ENCODE measurements at places on chromosomes 5 and 9.

- DNase-seq, result no peak
Measured at GRCh38 chr9:73179589-73179988, 27.9 kb downstream of the ANXA1 start.

DNA sequence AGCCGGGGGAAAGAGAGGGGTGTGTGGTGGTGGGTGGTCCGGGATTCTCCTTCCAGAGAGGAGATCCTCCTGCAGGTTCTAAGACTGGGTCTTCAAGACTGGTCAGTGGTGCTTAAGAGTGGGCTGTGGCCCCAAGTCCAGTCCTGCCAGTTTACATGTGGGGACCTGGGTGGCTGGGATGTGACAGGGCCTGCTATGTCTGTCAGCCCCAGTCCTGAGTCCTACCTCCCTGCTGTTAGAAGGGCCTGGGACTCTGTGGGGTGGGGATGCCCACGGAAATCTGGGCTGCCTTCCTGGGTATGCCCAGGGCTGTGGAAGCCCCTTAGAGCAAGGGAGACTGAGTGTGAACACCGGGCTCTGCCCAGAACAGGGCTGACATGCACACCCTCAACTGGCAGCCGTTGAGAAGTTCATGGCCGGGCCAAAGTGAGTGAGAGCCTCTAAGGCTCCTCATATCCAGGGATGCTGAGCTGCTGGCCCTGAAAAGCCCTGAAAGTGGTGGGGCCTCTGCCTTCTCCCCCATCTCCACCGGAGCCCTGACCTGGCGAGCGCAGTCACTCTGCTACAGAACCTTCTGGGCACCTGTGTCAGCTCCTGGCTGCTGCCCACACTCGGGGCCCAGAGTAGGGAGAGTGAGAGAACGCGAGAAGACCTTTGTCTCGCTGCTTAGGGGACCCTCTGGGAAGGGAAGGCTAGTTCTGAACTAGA is 1.7 kb downstream of the PHF2 start:
- no peak for DNase-seq

DNA sequence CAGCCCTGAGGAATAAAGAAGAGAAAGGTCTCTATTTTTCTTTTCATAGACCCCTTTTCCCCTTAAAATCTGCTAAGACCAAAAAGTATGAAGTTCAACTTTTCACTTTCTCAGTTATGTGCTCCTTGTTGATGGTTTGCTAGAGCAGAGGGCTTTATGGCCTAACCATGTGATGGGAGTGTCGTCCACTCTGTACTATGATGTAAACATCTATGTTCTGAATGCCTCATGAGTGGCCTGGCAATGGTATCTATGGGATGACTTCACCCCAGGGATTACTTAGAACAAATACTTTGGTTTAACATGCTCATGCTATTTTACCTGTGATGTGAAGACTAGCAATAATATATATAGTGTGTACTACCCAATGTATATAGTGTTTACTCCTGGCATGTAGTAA is 43.7 kb upstream of the MIER3 start:
- no peak for DNase-seq

DNA sequence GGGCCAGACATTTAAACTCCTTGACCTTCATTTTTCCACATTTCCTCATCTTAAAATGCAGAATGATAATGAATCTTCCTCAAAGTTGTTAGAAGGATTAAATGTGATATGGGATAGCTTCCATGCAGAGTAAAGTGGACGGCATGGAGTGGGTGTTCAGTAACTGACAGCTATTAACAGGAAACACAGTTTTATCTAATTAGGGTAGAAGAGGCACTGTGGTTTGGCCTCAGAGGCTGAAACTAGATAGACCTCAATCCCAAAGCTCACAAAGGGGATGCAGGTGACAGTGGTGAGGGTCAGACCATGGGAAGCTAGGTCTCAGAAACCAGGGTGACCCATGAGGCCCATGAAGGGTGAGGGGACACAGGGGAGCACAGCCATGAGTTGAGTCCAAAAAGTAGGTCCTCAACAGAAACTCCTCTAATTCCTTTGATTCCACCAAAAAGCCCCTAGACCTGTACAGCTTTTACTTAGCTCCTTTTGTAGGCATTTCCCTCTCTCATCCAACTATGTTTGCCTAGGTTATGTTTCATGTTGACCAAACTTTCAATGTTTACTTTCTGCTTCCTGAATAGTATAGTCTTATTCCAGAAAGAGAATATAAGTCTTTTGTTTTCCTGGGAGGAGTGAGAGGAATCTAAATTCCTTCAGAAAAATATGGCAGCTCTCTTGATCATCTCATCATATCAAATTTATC is 27.9 kb upstream of the GLDC start:
- no peak for DNase-seq

DNA sequence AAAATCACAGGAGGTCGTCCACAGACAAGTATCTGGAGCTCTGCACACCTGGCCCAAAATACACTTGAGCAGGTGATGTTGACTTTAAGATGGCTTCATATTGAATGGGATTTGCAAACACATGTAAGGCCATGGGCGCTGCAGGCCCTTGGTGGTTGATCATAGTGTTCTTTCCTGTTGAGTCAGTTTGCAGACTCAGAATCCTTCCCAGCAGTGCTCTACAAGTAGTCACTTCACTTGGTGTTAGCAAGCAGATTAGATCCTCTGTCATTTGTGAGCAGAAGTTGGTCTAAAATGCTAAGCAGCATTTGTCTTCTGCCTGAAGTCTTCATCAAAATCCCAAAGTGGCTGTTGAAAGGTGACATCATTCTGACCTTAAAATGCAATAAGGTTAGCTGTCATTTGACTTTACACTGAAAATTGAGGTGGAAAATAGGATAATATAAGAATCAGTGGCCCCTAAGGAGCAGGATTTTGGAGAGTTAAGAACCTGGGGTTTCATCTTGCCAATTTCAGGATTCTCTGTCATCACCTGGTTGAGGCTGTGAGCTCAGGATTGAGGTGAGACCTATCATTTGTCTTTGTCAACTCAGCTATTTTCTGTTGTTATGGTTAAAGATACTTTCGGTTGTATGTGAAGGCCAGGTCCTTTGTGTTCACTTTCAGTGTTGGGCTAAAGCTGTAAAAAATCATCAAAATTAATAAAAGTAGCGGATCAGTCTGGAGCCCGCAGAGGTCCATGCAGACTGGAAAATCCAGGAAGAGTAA is 114.5 kb downstream of the LRRC70 start:
- DNase-seq, result no peak

DNA sequence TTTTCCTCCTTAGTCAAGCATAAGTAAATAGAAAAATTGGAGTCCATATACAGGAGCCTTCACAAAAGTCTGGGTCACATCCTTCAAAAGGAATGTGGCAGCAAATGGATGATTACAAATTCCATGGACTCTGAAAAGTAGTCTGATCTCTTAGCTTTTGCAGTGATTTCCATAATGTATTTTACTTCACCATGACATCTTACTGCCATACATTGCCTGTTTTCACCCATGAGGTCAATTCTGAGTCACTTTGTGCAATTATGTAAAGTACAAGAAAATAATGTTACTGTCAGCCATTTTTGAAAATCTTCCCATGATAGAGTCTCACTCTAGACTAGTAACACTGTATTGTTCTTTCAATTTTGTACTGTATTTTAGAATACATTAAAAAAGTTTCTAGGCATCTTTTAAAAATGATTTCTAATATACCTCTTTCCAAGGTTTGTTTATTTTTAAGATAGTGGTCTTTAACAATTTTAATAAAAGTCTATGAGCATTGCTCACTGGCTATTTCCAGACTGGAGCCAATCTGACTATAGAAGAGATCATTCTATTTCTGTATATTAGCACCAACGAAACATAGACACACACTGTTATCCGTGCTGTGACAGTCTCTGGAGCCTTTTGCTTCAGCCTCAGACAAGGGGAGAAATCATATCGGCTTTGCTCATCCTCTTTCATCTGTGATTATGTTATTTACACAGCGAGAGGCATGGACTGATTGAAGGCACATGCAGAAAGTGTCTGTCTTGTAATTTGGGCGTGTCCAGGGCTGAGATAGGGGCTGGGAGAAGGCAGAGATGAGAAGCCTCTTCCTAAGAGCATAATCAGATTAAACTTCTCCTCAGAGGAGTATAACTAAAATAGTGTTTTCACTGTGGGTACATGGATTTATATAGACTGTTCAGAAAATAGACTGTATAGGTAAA is 22.9 kb upstream of the ACTBL2 start:
- no peak for DNase-seq

GRCh38 chr5:154042766-154043165 is 4.0 kb downstream of the MFAP3 start:
- no peak for DNase-seq

GRCh38 chr9:131982671-131983239 is 96.9 kb downstream of the MED27 start:
- DNase-seq, result no peak

GRCh38 chr5:132289097-132289496 is 5.1 kb upstream of the SLC22A4 start:
- DNase-seq, result no peak

DNA sequence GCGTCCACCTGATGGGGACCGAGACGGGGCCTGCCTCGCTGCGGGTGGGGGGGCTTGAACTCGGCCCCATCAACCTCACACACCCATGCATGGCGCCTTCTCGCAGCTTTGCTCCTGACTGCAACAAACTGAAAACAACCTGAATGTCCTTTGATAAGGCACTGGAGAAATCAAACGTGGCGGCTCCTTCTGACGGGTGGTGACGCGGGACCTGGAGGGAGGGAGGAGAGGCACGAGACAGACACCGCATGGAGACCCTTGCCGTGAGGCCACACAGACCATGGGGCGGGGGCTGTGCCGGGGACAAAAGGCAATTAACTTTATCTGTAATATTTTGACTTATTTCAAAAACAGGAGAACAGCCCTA is 48.6 kb downstream of the NACC2 start:
- DNase-seq, result no peak

DNA sequence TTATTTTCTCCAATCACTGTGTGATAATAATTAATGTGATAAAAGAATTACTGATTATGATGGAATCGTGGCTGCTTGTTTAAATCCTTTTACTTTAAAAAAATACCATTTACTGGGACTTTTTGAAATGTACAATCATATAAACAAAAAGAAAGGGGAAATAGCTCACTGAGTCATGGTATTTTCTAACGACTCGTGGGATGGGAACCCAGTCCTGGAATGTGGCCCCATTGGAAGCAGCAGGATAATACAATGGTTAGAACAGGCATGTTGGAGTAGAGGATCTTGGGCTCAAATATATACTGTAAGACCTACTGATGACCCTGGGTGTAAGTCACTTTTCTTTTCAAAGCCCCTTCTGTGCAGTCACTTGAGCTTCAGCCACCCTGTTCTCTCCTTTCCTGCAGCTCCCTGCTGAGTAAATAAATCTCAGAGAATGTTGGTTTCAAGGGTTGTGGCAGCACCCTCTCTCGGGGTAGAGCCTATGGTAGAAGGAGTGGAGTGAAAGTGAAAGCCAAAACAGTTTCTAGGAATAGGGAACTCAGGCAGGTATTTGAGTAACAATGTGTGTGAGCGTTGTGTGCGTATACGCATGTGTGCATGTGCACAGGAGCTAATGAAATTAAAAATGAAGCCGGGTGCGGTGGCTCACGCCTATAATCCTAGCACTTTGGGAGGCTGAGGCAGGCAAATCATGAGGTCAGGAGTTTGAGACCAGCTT is 40.8 kb upstream of the LARP1 start:
- no peak for DNase-seq

GRCh38 chr9:72305102-72305546 is 59.9 kb downstream of the ZFAND5 start:
- no peak for DNase-seq

DNA sequence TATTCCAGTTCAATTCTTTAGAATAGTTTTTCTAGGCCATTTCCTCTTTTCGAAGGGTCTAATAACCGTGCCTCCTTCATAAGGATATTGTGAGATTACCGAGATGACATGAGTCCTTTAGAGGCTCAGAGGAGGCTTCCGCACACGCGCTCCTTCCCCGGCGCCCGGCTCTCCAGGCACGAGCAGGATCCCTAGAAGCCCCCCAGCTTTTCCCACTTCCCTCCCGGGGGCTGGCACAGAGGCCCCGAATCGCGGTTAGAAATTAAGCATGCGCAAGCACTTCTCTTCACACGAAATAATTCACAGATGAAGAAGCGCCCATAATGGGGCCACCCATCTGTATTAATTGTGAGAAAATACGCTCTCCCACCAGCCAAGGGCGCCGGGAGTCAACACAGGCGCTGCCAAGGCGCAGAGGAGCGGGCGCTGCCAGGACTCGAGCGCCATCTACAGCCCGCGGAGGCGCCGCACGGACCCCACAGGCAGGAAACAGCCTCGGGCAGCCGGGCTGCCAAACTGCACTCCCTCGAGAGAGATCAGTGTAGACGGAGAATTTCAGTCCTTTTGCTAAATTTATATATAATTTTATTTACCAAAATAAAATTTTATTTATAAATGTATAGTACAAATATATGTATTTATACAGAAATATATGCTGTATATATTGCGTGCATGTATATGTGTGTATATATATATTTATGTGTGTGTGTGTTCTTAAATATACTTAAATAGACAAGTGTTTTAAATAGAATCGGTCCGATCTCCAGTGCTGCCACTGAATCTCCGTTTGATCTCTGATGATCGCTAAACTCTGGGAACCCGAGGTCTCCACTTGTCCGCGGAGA is 258.1 kb upstream of the NFIL3 start:
- DNase-seq, result peak; percentile 19

- no peak for DNase-seq
Measured at GRCh38 chr9:34551751-34552605, 29.2 kb upstream of the ENHO start.

DNA sequence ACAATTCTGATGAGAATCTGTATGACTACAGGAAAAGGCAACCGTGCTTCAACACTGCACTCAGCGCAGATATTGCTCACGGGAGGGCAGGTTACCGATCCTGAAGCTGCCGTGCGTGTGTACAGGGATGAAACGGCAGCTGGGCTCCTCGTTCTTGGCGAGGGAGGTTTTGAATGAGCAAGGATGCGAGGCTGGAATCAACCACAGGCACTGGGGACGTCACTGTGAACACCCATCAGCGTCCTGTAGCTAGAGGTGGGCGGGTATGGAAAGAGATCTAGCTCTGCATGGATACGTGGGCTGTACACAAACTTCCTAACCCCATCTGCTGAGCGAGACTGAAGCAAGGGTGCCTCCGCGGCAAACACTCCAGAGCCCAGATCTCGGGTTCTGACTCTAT is 84.3 kb upstream of the COL5A1 start:
- DNase-seq, result no peak

DNA sequence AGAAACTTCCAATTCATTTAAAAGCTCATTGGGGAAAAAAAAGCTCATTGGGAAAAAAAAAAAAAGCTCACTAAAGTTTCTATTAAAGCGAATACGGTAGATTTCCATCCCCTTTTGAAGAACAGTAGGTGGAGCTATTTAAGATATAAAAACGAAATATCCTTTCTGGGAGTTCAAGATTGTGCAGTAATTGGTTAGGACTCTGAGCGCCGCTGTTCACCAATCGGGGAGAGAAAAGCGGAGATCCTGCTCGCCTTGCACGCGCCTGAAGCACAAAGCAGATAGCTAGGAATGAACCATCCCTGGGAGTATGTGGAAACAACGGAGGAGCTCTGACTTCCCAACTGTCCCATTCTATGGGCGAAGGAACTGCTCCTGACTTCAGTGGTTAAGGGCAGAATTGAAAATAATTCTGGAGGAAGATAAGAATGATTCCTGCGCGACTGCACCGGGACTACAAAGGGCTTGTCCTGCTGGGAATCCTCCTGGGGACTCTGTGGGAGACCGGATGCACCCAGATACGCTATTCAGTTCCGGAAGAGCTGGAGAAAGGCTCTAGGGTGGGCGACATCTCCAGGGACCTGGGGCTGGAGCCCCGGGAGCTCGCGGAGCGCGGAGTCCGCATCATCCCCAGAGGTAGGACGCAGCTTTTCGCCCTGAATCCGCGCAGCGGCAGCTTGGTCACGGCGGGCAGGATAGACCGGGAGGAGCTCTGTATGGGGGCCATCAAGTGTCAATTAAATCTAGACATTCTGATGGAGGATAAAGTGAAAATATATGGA is at the start of gene PCDHGA12:
Gene PCDHGA12 (plus strand): TSS at position 176 of the 782 bp plus-strand sequence. CDS start 253 bp downstream, at position 429.
- no peak for DNase-seq
